Activated T-helper 1 cell treated with anti-CD3 and anti-CD28 coated beads, Interleukin-2, amount 50 U/mL, for 16 hours (primary cell): ENCODE measurements at places on chromosomes 1 and 21.

DNA sequence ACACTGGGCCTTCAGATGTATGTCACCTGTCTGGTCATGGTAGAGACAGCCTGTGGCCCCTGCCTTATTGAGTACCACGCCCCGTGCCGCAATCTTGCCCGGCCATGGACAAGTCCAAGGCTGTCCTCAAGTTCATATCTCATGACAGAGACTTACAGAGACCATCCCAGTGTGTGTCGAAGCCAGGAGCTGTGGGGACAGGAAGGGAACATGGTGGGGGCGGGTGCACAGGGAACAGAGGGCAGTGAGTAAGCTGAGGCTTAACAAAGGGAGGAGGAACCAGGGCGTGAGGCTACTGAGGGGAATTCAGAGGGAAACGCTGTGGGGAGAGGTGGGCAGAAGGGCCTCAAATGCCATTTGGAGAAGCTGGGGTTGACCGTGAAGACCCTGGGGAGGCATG, 75.8 kb downstream of the ALPL start:
- DNase-seq = no peak

DNA sequence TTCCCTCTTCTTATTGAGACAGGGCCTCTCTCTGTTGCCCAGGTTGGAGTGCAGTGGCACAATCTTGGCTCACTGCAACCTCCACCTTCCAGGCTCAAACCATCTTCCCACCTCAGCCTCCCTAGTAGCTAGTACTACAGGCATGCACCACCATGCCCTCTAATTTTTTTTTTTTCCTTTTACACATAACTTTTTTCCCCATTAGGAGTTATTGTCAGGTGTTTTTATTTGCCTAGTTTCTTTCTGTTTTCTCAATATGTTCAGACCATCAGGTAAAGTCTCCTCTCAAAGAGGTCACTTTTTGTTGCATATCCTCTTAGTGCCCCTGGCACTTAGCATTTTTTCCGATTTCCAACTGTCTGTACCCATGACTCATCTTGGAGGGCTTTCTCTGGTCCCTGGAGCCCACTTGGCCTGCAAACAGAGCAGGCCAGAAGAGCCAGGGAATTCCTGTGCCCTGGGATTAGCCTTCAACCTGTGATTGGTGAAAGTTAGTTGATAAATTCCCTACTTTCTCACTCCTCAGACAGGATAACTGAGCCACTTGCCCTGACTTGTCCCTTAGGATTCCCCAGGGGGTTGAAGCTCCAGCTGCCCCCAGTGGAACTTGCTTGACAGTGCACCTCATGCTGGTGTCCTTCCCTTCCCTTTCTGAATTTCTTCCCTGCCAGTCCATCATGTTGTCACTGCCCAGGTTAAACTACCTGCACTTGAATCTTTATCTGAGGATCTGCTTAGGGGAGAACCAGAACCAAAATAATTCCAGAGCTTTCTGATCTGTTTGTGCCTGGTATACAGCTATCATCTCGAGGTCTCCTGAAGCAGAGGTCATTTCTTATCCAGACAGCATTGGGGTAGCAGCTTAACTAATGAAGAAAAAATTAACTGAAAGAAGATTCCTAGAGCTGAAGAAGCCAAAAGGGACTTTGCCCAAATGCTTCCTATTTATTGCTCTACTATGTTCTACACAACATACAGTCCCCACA, 2.4 kb downstream of the NTPCR start:
- DNase-seq = no peak

- no peak for DNase-seq
Measured at GRCh38 chr21:39681257-39681656, 63.7 kb upstream of the IGSF5 start.

DNA sequence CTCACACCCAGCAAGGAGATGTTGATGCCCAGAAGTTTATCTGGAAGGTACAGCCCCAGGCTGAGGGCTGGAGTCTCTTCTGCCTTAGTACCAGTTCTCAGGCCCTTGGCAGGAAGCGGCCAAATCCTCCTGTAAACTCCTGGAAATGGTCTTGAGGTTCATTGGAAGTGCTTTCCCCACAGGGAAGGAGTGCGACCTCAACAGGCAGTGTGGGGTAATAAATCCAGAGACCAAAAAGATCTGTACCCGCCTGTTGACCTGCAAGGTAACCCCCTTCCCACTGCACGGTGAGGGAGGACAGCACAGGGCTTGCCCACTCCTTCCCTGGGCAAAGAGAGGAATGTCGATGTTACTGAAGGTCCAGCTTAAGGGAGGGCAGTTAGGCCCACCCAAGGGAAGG, 4.5 kb downstream of the ATXN7L2 start:
- no peak for DNase-seq

DNA sequence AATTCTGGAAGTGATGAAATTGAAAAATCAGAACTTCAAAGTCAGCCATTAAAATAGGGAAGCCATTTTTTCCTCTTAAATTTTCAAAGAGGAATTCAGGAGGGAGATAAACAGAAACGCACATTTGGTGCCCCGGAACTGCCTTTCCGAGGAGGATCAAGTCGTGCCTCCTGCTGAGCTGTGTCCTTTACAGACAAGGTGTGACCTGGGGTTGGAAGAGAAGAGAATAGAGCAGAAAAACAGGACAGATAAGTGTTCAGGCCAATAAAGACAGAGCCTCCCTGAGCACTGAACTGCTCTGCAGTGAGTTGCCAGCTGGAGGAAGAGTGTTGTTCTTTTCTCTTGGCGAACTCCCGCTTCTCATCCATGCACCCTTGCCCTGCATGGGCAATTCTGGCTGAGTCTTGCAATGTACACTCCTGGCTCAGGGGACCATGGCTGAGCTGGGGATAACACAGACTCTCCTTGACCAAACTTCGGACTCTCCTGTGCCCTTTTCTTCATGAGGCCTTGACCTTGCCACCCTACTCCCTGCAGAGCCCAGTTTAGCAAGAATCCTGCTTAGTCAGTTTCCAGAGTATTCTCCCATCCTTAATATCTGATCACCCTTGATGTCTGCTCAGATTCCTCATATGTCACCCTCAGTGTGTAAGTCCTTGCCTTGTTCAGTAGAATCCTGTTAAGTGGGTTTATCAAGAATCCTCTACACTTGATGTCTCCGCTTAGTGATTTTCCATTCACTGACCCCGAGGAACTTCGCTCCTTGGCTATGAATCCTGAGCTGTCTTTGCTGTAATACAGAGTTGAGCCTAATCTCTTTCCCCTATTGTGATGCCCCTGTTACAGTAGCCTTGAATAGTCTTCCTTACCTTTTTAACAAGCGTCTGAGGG, 1.3 kb upstream of the MTARC1 start:
- no peak for DNase-seq

GRCh38 chr1:87061742-87062156, 147.3 kb downstream of the HS2ST1 start:
- no peak for DNase-seq

DNA sequence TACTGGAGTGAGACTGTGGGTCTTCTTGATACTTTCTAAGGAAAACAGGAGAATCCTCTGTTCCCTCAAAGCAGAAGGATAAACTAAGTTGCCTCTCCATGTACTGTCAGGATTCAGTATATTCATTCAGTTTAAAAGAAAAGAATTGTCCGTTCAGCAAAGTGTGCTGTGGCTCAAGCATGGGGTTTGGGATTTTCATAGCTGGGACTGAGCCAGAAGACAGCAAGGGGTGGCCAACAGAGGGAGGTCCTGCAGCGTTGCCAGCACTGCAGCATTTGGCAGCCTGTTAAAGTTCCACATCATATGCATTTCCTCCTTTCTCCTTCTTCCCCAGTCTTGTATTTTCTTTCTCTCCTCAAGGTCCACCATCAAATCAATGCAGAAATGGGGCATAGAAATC, 75.1 kb downstream of the DTL start:
- DNase-seq = no peak
